Fibroblast of the conjunctiva (primary cell): ENCODE measurements at places on chromosomes 12 and 14.
A peak's percentile ranks its signal among the peaks of the same experiment; 100 is the strongest.

DNA sequence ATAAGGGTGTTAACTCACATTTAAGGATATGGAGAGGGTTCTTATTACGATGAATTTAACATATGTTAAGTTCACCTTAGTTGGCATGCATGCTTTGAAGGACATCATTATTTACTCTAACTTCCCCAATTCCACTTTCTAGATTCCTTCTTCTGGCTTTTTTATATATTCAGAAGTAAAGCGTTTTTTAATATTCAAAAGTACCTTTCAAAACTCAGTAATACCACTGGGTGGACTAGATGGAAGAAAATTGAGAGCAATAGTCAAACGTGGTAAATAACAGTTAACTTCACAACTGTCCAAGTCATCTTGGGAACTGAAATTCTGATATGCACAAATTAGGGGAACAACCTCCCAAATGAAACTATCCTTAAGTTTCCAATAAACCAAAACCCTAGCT lies 9.1 kb downstream of the SINHCAF start:
- DNase-seq: no peak

- DNase-seq: no peak
Measured at GRCh38 chr14:85042301-85042700, 487.6 kb upstream of the FLRT2 start.

DNA sequence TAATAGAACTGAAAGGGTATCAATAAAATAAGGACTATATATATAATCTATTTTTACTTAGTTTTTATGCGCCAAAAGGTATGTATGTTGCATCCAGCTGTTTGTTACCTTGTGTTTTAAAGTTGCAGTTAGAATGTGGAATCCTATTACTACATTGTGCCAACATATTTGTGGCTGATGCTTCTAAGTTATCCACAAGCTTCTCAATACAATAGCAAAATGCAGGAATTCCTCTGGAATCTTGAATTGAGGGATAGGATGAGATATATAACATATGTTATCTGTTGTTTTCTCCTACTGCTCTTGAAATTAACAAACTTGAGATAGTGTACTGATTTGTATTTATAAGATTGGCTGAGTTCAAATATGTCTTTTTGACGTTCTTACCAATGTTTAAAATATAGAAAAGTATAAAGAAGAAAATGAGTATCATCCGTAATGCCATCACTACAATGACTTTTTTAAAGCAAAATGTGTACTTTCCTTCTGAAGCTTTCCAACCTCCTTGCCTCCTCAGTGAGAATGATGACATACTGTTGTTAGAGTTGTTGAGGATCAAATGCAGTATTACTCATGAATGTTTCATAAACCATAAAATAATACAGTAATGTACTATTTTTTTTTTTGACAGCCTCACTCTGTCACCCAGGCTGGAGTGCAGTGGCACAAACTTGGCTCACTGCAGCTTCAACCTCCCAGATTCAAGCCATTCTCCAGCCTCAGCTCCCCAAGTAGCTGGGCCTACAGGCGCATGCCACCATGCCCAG lies 6.6 kb downstream of the RAP1B start:
- DNase-seq: peak; percentile 28

GRCh38 chr12:12723681-12724420 lies 6.7 kb downstream of the CDKN1B start:
- DNase-seq: no peak

GRCh38 chr14:56374421-56374820 lies 205.2 kb upstream of the TMEM260 start:
- DNase-seq: no peak

DNA sequence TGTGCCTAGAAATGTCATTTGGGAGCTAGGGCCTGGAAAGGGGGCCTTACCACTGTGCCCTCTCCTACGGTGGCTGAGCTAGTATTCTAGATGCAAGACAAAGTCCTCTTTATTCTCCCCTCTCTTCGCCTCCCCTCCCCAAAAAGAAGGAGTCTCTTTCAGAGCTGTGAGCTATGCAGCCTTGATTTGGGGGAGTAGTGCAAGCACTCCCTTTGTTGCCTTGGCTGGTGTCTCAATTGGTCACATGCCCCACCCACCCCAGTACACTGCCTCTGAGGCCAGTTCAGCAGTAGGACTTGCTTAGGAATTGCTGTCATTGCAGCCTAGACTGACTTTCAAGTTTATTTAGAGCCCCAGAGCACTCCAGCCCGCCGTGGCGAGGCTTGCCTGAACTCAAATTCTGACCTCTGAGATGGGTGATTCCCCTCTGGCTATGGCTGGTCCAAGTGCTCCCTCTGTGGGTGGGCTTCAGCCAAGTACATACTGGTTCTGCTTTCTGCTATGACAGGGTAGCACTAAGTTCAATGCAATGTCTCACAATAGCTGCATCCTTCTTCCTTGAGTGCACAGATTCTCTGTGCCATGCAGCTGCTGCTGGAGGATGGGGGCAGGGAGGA lies 37.0 kb upstream of the FBXO33 start:
- DNase-seq: no peak

DNA sequence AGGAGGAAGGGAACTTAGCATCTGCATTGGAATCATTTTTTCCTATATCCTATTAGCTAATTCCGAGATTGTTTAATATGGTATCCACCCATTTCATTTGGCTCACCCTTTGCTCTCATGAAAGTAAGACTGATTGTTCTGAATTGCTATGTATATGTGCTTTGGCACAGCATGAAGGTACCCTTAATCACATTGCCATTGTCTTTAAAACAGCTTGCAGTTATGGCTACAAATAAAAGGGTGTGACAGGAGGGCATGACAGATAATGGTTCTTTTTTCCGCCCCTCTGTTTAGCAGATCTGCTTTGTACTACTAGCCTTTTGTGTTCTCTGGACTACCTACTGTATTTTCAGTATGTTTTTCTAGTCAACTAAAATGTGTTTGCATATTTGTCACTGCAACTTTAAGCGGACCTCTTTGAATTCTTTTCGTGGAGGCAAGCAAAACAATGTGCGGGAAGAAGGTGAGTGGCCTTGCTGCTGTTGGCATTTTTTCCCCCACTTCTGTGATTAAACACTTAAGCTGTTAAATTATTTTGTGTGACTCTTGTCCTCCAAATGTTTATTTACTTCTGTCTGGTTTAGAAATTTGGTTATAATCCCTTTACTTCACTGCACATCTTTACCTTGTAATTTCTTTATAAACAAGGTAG lies 35.8 kb downstream of the FBXO34 start:
- no peak for DNase-seq

GRCh38 chr12:538731-539539 lies 79.2 kb downstream of the B4GALNT3 start:
- DNase-seq: no peak

DNA sequence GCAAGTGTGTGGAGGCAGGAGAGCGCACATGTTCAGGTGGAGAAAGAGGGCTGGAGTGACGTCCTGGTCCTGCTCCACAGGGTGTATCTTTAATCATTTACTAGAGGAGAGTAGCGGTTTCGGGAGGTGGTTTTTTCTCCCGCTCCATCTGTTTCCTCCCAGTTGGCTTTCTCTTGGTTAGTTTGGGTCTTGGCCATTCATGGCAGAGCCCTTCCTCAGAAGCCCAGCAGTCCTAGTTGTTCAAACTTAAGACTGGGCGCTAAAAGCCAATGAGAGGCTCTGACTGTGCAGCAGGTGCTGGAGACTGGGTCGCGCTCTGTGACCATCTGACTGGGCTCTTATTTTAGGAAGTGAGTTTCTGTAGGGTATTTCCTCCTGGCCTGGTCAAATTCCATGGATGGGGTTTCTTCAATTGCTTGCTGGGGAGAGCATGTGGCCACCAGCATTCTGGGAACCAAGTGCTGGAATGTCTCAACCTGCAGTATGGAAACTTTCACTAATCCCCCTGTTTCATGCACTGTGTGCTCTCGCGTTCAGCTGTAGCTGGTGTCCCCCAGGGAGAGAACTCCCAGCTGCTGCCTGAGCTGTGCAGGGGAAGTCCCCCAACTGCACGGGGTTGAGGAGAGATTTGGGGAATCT lies 27.4 kb upstream of the TSPAN9 start:
- no peak for DNase-seq

DNA sequence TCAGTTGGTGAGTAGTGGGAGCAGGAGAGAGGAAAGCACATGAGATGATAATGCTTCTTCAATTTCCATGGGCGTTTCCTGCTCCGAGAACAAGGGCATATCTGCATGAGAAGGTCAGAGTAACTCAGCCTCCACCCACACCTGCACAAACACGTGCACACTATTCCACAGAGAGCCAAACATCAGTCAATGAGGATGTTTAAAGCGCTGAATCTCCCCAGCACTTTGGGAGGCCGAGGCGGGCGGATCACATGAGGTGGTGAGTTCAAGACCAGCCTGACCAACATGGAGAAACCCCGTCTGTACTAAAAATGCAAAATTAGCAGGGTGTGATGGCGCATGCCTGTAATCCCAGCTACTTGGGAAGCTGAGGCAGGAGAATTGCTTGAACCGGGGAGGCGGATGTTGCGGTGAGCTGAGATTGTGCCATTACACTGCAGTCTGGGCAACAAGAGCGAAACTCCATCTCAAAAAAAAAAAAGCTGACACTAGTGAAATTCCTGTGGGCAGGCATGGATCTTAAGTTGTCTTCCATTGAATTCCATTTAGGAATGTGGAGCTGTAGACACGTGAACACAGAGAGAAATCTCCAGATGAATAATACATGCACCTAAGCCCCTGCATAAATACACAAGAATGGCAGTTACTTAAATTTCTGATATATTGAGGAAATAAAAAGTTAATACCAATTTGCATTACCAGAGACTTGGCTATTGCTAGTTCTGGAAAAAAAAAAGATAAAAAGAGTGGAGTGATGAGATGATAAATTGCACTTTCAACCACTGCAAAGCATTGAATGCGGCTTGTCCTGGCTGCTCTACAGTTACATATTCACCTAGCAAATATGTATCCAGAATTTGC lies 1097.4 kb upstream of the TMEM132C start:
- no peak for DNase-seq

GRCh38 chr12:53383258-53383657 lies 3.3 kb downstream of the SP1 start:
- DNase-seq: no peak

DNA sequence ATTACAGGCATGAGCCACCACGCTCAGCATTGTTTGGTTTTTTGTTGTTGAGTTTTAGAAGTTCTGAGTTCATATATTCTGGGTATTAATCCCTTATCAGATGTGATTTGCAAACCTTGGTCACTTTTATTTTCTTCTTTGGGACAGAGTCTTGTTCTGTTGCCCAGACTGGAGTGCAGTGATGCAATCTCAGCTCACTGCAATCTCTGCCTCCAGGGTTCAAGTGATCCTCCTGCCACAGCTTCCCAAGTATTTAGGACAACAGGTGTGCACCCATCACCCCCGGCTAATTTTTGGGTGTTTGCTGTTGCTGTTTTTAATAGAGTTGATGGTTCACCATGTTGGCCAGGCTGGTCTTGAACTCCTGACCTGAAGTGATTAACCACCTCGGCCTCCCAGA lies 11.8 kb downstream of the USP30 start:
- no peak for DNase-seq

GRCh38 chr12:70271025-70271424 lies 27.8 kb downstream of the CNOT2 start:
- no peak for DNase-seq

DNA sequence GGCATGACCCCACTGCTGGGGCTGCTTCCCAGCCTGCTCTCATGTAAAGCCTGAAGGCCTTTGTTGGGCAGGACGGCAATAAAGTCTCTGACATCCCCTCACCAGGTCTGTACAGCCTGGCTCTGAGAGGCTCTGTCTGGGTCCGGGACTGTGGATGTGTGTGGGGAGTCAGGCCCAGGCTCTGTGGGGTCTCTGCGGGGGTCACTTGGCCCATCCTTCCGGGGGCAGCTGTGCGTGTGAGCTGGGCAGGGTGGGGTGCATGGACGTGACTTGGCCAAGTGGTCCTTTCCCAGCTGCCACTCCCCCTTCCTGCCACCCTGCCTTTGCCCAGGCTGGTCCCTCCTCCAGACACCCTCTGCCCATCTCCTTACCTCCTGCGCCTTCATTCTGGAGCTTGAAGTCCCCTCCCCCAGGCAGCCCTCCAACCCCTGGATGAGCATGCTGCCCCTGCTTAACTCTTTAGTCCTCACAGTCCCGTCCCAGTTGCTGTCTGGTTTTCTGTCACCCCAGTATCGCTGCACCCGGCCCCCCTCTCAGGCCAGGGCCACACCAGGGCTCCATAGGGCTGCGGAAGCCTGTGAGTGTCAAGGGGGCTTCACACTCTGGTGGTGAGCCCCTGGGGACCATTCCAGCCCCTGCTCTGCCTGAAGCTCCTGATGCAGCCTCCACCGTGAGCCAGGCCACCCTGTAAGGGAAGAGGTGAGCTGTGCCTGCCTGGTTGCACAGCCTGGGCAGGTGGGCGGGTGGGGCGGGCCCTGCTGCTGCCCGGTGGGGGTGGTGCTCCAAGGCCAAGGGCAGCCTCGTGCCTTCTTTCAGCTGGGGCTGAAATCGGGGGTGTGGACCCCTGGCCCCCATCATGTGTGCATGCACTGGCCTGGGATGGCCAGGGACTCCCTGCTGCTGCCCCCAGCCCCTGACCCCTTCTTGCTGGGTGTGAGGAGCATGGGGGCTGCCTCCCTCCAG lies 25.5 kb upstream of the KIF26A start:
- DNase-seq: no peak

DNA sequence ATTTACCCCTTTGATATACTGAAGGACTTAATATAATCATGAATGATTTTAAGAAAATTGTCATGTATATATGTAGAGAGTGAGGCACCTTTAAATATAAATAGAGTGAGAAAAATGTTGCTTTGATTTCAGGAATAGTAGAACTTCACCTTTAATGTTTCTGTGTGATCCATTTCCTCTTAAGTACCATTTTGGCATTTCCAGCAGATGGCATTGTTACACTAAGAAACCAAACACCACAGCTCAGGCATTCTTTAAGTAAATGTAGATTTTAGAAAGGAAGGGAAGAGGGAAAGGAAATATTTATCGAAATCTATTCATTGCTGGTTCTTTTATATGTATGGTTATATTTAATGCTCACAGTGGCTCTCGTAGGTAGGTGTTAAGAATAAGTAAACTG lies 556.7 kb upstream of the FBXO33 start:
- DNase-seq: peak; percentile 5

GRCh38 chr12:2543801-2544200 lies 251.0 kb upstream of the FKBP4 start:
- no peak for DNase-seq

- no peak for DNase-seq
Measured at GRCh38 chr12:20852649-20853048, 42.1 kb downstream of the SLCO1B3 start.

DNA sequence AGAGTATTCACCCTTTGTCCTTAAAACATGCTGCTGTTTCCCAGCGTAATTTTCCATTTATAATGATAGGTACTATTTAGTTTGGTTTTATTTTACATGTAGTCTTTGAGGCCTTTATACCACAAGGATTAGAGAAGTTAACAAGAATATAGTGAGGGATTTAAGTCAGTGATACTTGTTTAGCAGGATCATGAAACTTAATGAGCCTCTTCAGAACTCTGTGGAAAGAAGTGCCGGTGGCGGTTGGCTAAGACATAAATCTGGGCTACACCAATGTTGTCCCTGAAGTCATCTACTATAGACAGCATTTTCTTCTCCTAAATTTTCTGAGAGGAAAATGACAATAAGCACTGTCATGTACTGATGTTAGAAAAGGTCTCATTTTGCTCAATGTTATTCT lies 1226.0 kb upstream of the SEL1L start:
- no peak for DNase-seq
